ENCODE measurements at places on chromosomes 7 and 10.

- no peak for DNase-seq
These were observed 829 bp downstream of the CHRM2 start for GRCh38 chr7:136869001-136869961.

DNA sequence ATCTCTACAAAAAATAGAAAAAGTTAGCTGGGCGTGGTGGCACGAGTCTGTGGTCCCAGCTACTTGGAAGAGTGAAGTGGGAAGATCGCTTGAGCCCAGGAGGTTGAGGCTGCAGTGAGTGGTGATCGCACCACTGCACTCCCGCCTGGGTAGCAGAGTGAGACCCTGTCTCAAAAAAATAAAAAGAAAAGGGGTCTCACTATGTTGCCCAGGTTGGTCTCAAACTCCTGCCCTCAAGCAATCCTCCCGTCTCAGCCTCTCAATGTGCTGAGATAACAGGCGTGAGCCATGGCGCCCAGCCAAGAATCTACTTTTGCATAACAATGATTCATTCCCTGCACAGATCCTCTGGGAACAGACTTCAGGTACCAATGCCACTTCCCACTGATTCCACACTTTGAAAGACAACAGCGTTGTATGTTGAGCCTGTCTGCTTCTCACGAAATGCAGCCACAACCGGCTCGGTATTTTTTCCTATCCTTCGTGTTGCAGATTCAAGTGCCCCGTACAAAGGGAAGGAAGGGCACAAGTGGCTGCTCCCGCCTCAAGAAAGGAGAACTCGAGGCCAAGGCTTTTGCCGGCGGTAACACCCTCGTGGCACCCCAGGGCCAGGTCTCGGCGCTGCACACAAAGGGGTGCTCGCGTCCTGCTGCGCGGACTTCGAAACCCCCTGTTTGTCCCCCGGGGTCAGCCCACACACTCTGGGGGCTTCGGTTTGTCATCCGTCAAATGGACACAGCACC, 745 bp downstream of the DAGLB start:
- peak; percentile 30 for DNase-seq

DNA sequence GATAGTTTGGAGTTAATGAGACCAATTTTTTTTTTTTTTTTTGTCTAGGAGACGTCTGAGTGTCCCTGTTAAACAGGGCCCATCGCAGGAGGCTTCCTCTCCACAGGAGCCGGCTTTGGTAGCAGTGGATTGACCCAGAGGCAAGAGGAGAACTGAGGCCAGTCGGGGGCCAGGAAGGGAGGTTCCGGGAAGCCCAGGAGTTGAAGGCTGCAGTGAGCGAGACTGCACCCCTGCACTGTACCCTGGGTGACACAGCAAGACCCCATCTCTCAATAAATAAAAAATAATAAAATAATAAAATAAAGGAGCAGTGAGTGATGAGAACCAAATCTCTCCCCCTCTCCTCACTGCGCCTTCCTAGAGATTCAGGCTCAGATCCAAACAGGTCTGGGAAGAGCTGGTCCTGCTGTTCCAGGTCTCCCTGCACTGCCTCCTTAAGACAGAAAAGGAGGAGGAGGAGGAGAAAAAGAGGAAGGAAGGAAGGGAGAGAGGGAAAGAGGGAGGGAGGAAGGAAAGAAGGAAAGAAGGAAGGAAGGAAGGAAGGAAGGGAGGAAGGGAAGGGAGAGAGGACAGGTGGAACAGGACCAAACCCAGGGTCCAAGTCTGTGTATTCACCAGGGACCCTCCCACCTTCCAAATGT, 3.5 kb downstream of the MNX1 start:
- no peak for DNase-seq

DNA sequence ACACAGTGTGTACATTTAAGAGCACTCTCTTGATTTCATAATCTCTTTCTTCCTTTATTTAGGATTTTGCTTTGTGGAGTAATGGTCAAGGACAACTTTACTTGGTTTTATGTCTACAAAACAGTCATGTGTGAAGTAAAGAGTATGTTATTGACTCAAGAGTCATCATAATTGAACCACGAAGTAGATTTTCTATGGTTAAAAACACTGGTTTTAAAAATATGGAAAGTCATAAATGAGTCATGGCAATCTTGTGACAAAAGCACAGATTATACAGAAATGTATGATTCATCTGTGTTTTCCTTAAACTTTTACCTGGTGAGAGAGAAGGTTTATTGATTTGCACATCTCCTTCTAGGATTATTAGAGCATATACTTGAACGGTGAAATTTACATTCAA, 969.7 kb downstream of the GATA3 start:
- DNase-seq: no peak

DNA sequence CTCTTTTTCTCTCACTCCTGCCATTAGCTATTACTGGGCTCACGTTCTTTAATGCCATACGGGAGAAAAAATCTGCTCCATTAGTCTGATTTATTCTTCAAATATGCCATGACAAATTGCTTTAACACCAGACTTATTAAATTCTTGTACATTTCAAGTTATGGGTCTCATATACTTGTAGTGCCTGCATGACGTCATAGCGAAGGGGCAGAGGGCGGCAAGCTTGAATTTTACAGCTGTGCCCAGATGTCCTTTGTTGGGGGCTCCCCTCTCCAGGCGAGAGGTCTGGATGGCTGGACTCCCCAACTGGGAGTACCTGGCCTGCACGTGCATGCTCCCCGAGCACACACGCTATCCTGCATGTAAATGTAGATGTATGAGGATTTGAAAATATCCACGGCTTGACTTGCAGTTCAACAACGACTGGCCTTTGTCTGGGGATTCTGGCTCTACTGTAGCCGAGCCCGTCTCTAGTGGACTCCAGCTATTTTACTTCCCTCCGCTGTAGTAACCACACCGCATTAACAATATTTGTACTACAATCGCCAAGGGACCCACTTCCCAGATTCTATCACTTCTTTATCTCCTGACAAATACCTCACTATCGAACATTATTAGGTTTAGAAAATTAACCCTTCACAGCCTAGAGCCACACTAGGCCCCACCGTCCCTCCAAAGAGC, 79.5 kb downstream of the EBF3 start:
- DNase-seq: no peak

DNA sequence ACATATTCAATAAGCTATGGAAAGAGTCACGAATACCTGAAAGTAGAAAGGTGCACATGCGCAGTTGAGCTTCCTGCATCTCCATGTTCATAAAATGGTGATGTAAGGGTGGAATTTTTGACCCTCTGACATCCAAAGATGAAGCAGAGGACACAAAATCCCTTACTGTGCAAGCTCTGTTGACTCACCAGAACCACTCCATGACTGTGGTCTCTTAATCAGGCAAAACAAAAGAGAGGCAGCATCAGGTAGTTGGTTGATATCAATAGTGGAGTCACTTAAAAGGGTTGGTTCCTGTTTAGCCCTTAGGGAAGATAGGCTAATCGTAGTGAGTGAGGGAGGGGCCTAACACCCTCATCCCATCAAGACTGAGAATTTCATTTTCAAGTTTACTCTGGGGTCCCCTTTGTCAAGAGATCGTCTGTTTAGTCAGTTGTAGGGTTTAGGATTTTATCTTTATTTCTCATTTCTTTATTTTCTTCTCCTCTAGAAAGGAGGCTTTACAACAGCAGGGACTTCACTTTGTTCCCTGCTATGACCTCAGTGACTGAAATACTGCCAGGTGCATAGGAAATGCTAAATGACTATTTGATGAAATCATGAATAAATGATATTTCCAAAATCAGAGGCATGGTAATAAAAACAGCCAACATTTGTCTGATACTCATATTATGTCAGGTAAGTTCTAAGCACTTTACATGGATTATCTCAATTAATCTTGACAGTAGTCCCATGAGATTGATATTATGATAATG, 98.1 kb downstream of the CD36 start:
- no peak for DNase-seq

DNA sequence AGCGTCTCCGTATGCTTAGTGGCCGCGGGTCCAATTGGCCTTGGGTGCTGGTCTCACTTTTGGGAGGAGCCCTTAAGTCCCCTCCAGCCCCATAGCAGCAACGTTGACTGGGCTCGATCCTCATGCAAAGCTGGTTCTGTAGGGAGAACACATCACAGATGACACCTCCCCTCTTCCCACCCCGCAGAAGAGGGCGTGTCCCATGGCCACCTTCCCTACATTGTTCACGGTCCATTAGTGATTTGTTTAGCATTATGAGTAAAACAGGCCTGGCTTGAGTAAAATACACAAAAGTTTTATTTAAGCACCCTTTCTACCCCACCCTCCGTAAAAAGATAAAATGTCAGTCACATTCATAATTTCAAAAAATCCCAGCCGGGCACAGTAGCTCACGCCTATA, 89.1 kb upstream of the SH2B2 start:
- no peak for DNase-seq

GRCh38 chr7:104978460-104978859, 35.5 kb upstream of the KMT2E start:
- DNase-seq: no peak

DNA sequence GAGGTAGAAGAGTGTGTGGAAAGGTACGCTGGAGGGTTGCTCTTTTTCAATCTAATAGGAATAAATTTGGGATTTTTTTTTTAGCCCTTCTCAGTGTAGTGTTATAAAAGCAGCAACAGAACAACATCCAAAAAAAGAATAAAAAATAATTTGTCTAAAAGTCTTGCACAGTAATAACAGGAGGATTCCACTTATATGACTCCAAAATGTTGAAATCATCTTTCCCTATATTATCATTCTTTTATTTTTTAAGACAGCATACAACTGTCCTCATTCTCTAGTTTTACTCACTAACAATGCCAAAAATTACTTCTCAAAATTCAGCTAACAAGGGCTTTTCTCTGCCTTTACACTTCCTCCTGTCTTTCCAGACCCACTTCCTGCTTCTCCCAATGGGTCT, 27.8 kb downstream of the IL2RA start:
- no peak for DNase-seq

DNA sequence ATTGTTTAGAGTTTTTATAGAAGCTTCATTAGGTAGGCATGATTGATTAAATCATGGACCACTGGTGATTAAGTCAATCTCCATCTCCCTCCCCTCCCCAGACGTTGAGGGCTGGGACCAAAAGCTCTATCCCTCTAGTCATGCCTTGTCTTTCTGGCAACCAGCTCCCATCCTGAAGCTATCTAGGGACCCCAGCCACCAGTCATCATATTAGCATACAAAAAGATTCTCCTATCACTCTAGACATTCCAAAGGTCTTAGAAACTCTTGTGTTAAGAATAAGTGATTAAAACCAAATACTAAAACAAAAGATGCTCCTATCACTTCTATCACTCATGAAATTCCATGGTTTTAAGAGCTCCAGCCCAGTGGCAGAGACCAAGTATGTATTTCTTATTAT, 178.2 kb downstream of the RAPGEF5 start:
- DNase-seq: no peak

DNA sequence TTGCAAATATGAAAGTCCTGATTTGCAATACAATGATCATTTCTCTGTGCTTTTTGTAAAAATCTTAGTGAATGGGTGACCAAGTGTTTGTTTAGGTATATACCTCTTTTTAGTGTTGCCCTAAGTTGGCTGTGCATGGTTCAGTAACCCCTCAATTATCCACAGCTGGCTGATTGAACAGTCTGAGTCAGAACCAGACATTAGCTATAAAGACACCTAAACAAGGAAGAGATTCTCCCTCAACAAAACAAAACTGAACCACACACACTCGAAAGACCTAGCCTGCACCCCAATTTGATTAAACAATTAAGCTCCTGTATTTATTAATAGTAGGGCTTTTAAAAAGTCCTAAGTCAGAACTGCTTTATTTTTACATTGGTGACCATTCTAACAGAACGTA, 2.8 kb downstream of the RSBN1L start:
- no peak for DNase-seq

- DNase-seq: no peak
These were observed 148.8 kb downstream of the CHN2 start for GRCh38 chr7:29343399-29343798.

GRCh38 chr10:44344727-44345126, 40.2 kb downstream of the CXCL12 start:
- DNase-seq: no peak

GRCh38 chr7:115356139-115356746, 434.3 kb downstream of the MDFIC start:
- DNase-seq: no peak

DNA sequence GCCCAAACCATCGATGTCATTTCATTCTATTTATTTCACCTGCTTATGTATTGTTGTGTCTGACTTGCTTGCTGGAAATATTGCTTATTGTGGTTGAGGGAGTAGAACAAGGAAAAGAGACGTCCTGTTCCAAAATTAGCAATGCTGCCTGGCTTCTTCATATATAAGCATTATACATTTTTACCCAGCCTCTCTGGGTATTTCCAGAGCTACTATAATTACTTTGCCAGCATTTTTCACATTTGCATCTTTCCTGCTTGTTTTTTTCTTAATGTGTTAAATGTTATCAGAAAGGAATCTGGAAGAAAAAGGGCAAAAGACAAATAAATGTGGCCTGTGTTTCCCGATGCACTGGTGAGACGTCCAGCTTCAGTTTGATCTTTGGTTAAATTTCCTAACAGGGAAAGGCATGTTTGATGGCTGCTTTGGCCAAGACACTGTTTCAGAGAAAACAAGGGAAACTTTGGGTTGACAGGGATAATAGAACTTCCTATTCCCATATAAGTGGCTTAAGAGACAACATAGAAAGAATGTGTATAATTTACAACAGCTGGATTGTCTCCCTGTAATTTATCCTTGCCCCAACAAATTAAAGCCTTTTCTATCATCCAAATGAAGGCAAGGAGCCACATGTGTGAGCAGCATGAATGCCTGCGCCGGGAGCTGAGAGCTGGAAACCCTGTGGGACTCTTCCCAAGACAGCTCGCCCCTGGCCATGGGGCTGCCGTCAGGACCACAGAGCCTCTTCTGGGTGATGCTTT, 671.1 kb upstream of the CELF2 start:
- DNase-seq: no peak

GRCh38 chr10:11035301-11035991, 17.8 kb downstream of the CELF2 start:
- DNase-seq: no peak

GRCh38 chr7:44291733-44292419, 33.5 kb downstream of the CAMK2B start:
- no peak for DNase-seq

- no peak for DNase-seq
These were observed 8.8 kb downstream of the NAPEPLD start for GRCh38 chr7:103140061-103140460.

GRCh38 chr7:12646139-12646538, 41.3 kb upstream of the ARL4A start:
- no peak for DNase-seq

DNA sequence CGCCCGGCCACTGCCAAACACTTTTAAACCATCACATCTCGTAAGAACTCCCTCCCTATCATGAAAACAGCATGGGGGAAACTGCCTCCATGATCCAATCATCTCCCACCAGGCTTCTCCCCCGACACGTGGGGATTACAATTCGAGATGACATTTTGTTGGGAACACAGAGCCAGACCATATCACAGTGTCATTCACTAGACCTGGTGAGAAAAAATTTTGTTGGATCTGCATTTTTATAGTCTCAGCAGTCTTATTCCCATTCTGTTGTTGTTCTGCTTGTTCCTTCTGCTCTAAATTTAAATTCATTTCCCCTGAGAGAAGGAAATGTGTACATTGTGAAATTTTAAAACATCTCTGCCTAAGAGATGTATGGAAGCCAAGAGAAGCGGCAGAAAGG, 4.8 kb upstream of the MKLN1 start:
- no peak for DNase-seq

- DNase-seq: no peak
These were observed 29.7 kb downstream of the LRRC72 start for GRCh38 chr7:16556359-16556758.
